ENCODE measurements at places on chromosomes 5 and 9.

GRCh38 chr5:59260200-59260599 is 633.3 kb downstream of the PDE4D start:
- no peak for DNase-seq

DNA sequence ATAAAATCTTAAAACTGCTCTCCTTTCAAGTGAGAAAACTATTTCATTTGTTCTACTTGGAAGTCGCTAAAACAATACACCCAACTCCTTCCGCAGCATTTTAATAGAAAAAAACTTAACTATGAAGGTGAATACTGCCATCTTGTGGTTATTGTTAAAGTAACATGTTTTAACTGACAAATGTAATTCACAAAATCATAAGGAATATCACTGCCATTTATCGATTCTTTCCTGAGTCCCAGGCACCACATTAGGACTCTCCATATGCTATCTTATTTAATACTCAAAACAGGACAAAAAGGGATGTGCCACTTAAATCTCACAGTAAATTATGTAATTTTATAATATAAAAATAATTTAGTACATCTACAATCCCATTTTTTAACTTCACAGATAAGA is 130.5 kb upstream of the ITGA1 start:
- peak; percentile 7 for DNase-seq

DNA sequence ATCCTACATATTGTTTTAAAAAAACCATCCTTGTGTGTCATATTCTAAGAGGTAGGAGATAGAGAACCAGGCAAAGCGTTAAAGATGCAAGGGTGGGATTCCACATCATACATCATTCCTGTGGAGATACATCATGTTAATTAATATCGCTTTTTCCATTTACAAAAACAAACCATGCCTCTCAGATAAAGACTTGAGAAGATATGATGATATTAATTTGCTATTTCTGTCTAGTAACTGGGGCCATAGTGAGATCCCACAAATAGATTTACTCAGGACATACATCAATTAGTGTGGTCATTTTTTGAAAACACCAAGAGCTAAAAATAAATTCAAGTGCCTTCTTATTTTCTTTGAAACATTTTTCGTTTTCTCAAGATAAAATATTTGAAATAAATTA is 165.4 kb upstream of the TARS1 start:
- no peak for DNase-seq

DNA sequence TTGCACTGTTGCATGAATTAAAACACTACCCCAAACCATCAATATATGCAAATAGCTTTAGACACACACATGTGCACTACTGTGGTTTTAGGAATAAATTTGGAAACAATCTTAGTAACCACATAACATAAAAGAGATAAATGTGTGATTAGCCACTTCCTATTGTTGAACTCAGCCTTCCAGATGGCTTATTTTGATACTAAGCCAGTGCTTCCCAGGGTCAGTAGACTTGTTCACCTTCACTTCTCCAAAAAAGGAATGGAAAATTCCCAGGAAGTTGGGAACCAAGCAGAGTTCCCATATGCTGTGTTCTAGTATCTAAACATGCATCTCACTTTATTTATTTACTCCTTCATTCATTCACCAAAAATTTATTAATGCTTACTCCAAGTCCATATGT is 47.8 kb downstream of the SVEP1 start:
- DNase-seq, result no peak

DNA sequence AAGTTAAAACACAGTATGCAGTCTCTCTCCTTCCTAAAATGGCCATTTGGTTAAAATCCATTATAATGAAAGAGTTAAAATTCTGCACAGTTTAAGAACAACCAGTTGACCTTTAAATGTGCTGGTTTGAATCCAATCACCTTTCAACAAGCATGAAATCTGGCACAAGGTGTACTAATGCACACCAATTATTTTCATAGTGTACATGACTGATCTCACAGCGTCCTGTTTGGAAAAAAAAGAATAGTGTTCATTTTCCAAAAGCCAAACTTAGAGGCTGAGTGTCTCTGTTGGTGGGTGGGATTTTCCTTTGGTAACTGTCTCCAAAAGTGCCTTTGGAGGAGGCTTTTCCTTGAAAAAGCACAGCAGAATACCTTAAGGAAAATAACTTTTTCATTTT is 180.6 kb downstream of the DEPDC1B start:
- DNase-seq, result no peak

DNA sequence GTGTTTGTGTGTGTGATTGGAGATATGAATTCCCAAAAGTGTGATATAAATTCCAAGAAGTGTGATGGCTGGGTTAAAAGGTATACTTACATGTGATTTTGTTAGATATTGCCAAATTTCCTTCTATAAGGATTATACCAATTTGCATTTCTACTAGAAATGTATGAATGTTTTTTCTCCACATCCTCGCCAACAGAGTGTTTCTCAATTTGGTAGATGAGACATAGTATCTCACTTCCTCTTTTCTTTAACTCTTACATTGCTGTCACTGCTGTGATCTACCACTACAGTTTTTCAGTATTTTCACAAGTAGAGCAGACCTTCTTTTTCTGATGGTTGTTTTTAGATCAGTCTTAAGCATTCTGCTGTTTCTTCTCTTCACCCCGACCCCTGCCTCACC is 111.3 kb downstream of the FER start:
- DNase-seq, result peak; percentile 4

All from hepatic stellate cell (primary cell).